ENCODE measurements at places on chromosomes 11 and 22. TPM values are rescaled to one million over a fixed set of nuclear protein-coding genes. Genes with fewer than 3 reads are reported as not detected.

The APOA1 gene
- polyA plus RNA-seq, result not detected

The KCNK7 gene
- polyA plus RNA-seq, result 0.34 TPM

The THRSP gene
- not detected for polyA plus RNA-seq

The CDC42BPG gene
- polyA plus RNA-seq, result 0.33 TPM

The ELMOD1 gene
- not detected for polyA plus RNA-seq

The TSGA10IP gene
- polyA plus RNA-seq, result not detected

The FOLR2 gene
- polyA plus RNA-seq, result not detected

The MRGPRF gene
- 0.18 TPM for polyA plus RNA-seq

DNA sequence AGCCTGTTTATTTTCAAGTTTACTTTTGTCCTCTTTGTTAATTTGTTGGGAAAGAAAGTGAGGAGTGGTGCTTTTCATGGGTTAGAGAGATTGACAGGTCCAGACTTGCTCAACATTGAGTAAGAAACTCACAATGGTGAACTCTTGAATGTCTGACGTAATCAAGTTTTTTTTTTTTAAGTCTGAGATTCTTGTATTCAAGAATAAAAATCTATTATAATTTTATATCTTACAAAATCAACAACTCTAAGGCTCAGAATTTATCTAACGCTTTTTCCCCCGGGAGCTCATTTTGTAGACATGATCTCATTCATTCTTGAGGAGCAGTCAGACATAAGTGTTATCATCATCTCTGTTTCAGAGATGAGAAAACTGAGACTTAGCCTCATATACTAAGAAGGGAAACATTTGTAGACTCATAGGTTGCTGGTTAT lies 39.1 kb upstream of the SPTBN2 start:
- no peaks in the 10 kb centered on the region for H3K4me1 ChIP-seq
- no peaks in the 10 kb centered on the region for H3K27me3 ChIP-seq
- H3K4me3 ChIP-seq, result no peak overlapping the region
- peaks cover 9% of the 10 kb centered on the region for H3K36me3 ChIP-seq
- no peak overlapping the region for H3K27ac ChIP-seq
- no peak for DNase-seq

DNA sequence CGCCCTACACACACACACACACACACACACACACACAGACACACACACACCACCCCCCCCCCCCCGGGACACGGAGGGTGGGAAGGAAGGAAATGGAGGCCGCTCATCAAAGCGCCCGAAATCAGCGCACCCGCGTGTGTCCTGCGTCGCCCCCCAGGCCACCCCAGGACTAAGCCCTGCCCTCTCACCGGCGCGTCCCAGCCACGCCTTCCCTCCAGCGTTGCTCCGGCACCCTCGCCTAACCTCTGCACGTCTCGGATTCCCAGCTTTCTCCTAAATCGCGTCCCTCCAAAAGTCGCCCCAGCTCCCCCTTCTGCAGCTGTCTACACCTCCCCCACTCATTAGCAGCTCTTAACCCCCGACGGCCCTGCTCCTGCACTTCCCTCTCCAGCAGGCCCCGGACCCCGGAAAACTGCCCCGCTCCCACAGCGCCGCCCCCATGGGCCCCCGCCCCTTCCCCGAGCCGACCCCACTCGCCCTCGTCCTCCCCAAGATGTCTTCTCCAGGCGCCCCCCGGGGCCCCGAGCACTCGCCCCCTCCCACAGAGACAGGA lies 557 bp downstream of the PACSIN2 start:
- no peaks in the 10 kb centered on the region for H3K36me3 ChIP-seq
- DNase-seq, result peak; percentile 54
- no peaks in the 10 kb centered on the region for H3K4me1 ChIP-seq
- no peaks in the 10 kb centered on the region for H3K27me3 ChIP-seq

DNA sequence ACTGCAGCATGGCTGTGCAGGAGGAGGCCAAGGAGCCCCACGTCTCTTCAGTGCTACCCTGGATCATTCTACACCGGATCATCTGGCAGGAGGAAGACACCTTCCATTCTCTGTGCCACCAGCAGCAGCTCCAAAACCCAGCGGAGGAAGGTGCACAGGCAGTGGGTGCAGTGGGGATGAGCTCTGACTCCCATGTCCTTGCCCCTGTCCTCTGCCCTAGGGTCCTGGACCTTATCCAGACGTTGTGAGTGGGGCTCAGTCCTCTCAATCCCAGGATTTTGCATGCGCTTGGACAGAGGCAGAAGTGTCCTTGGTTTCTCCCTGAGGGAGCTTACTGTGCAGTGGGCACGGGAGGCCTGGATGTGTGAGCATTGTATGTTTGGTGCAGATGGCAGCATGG lies 61.3 kb downstream of the CABIN1 start:
- no peak overlapping the region for H3K4me3 ChIP-seq
- H3K27me3 ChIP-seq, result no peaks in the 10 kb centered on the region
- DNase-seq, result no peak
- H3K4me1 ChIP-seq, result no peaks in the 10 kb centered on the region
- no peak overlapping the region for H3K27ac ChIP-seq
- H3K36me3 ChIP-seq, result peaks cover 25% of the 10 kb centered on the region

GRCh38 chr22:36963302-36963701 lies 49.9 kb downstream of the CSF2RB start:
- H3K36me3 ChIP-seq, result no peaks in the 10 kb centered on the region
- H3K27me3 ChIP-seq, result peaks cover 10% of the 10 kb centered on the region
- H3K4me1 ChIP-seq, result no peaks in the 10 kb centered on the region
- H3K4me3 ChIP-seq, result no peak overlapping the region
- no peak overlapping the region for H3K27ac ChIP-seq
- no peak for DNase-seq

DNA sequence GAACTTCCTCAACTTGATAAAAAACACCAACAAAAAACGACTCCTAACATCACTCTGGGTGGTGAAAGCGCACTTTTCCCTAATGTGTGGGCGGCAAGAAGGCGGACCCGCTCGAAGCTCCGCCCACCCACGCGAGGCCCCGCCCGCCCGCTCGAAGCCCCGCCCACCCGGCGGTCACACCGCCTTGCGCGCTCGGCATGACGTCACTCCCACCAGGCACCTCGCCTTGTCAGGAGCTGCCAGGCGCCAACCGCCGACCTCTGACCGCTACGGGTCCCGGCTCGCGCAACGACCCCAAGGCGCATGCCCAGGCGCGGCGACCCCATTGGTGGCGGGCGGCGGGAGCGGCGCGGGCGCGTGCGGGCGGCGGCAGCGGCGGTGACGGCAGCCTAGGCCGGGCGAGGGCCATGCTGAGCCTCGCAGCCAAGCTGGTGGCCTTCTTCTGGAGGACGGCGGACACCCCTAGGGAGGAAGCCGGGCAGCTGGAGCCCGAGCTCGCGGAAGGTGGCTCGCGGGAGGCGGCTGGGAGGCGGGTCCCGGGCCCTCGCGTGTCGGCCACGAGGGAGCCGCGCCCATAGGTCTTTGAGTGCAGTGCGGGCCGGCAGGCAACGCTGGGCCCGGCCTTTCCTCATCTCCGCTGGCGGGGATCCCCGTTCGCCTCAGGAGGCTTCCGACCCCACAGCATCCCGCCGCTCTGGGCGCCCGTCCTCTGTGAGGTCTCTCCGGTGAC lies at the start of gene MOV10L1:
Gene MOV10L1, plus strand, starts transcription at position 325 of the 730 bp plus-strand sequence. Its CDS starts 83 bp downstream, at position 408.
- H3K27me3 ChIP-seq, result no peaks in the 10 kb centered on the region
- no peaks in the 10 kb centered on the region for H3K4me1 ChIP-seq
- H3K4me3 ChIP-seq, result no peak within 1 kb of the TSS

DNA sequence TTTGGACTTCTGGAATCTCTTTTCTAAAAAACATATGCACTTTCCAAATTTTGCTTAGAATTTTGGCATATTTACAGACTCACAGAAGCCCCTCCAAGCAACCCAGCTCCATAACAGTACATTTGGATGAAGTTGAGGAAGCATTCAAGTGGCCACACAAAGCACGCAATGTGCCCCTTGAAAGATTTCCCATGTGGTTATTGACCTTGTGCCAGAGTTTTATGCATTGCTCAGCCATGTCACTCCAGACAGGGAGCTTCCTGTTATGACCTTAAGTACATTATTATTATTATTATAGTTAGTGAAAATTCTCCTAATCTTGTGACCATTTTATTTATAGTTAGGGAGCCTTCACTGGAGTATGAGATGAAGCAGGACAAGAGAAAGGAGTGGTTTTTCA lies 35.0 kb upstream of the BDNF start:
- DNase-seq, result no peak
- H3K4me3 ChIP-seq, result no peak overlapping the region
- no peaks in the 10 kb centered on the region for H3K27me3 ChIP-seq
- H3K27ac ChIP-seq, result no peak overlapping the region
- H3K4me1 ChIP-seq, result no peaks in the 10 kb centered on the region

- H3K36me3 ChIP-seq, result no peaks in the 10 kb centered on the region
- DNase-seq, result no peak
- H3K4me1 ChIP-seq, result peaks cover 13% of the 10 kb centered on the region
- no peak overlapping the region for H3K27ac ChIP-seq
Observed at GRCh38 chr22:38925571-38926041, 31.8 kb upstream of the APOBEC3A start.

DNA sequence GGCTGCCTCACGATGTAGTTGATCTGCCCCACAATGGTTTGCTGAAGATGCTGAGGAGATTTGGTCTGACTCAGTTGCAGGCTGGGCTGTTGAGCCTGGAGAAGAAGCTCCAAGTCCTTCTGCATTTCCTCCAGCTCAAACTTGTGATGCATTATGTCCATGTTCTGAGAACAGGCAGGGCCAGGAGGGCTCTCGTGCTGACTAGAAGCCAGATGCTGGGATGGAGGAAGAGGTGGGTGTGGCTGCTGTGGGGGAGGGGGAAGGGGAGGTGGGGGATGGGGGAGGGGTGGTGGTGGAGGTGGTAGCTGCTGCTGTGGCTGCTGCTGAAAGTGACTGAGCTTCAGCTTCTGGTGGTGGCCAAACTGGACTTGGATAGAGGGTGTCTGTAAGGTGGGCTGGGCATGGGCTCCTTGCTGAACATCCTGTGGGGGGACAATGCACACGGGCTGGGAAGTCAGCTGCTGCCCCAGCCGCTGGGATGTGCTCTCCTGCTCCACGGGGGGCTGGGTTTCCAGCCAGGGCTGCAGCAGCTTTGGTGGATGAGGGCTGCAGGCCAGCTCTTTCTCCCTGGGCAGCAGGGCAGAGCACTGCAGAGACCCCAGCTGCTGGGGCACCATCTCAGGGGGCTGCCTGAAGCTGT lies 42.1 kb downstream of the TRIM66 start:
- no peak overlapping the region for H3K27ac ChIP-seq
- H3K36me3 ChIP-seq, result peaks cover 38% of the 10 kb centered on the region
- H3K4me1 ChIP-seq, result no peaks in the 10 kb centered on the region
- H3K4me3 ChIP-seq, result no peak overlapping the region

- no peaks in the 10 kb centered on the region for H3K27me3 ChIP-seq
- no peaks in the 10 kb centered on the region for H3K4me1 ChIP-seq
- no peak overlapping the region for H3K27ac ChIP-seq
- DNase-seq, result no peak
- no peaks in the 10 kb centered on the region for H3K36me3 ChIP-seq
Observed at GRCh38 chr22:46379066-46379930, 43.8 kb downstream of the TRMU start.

GRCh38 chr22:26642465-26643417 lies 14.6 kb upstream of the MIAT start:
- no peak overlapping the region for H3K27ac ChIP-seq
- H3K36me3 ChIP-seq, result no peaks in the 10 kb centered on the region
- no peak for DNase-seq
- peaks cover 5% of the 10 kb centered on the region for H3K27me3 ChIP-seq
- H3K4me3 ChIP-seq, result no peak overlapping the region
- H3K4me1 ChIP-seq, result peaks cover 26% of the 10 kb centered on the region

DNA sequence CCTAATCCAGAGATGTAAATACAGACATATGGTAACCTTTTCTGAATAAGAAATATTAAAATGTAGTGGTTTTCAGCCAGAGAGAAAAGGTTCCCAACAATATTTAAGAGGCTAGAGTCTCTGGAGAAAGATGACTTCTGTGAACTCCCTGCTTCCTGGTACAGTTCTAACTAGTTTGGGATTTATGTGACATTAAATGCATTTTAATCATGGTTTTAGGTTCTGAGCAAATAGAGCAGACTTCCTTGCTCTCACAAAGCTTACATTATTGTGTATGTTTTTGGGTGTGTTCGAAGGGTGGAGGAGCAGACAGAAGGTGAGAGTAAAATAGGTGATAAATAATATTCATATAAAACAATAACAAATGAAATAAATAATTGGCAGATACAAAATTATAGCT lies 250.1 kb upstream of the LUZP2 start:
- H3K4me1 ChIP-seq, result no peaks in the 10 kb centered on the region
- no peak overlapping the region for H3K4me3 ChIP-seq
- H3K36me3 ChIP-seq, result no peaks in the 10 kb centered on the region
- no peak for DNase-seq
- H3K27me3 ChIP-seq, result no peaks in the 10 kb centered on the region
- no peak overlapping the region for H3K27ac ChIP-seq

GRCh38 chr11:12389676-12390657 lies 12.6 kb downstream of the PARVA start:
- DNase-seq, result no peak
- H3K27ac ChIP-seq, result peak overlapping the region; percentile 48
- H3K36me3 ChIP-seq, result peaks cover 4% of the 10 kb centered on the region
- no peak overlapping the region for H3K4me3 ChIP-seq
- H3K27me3 ChIP-seq, result no peaks in the 10 kb centered on the region

- H3K27ac ChIP-seq, result no peak overlapping the region
- H3K27me3 ChIP-seq, result peaks cover 7% of the 10 kb centered on the region
- no peaks in the 10 kb centered on the region for H3K36me3 ChIP-seq
- H3K4me3 ChIP-seq, result no peak overlapping the region
- no peak for DNase-seq
Observed at GRCh38 chr11:116595305-116595880, 177.4 kb downstream of the BUD13 start.

DNA sequence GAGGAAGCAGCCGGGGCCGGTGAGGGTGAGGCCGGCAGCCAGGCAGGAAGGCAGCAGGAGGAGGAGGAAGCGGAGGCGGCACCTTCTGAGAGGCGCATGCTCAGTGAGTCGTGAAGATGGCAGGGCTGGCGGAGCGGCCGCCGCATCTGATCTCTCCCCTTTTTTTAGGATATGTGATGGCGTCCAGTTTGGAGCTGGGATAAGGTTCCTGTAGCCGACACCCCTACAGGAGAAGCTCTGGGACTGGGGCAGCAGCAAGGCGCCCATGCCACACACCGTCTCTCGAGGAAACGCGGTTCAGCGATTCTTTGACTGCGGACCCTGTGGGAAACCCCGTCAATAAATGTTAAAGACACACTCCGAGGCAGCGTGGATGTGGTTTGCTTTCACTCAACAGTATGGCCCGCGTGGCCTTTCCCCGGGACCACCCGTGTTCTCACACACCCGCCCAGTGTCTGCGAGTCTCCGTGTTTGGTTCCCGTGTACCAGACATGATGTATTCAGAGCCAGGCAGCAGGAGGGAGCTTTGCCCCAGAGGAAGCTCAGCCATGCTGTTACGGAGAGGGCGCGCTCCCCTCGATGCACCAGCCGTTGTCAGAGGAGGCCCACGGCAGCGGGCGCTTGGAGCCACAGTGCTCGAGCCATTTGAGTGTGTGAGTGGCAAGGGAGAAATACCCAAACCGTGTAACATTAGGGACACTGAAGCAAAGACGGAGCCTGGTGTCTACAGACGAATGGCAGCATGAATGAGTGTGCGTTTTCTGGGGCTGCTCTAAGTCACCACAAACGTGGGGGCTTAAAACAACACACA lies 27.7 kb upstream of the PARVB start:
- H3K4me3 ChIP-seq, result no peak overlapping the region
- H3K4me1 ChIP-seq, result no peaks in the 10 kb centered on the region
- H3K36me3 ChIP-seq, result peaks cover 39% of the 10 kb centered on the region
- no peak for DNase-seq

GRCh38 chr22:38737302-38738060 lies 18.3 kb downstream of the SUN2 start:
- no peak overlapping the region for H3K4me3 ChIP-seq
- H3K36me3 ChIP-seq, result no peaks in the 10 kb centered on the region
- DNase-seq, result no peak
- H3K27me3 ChIP-seq, result no peaks in the 10 kb centered on the region
- H3K27ac ChIP-seq, result no peak overlapping the region

- 0 out of 2 replicates have a peak, but pooled peaks cover 2% of the 10 kb centered on the region for H3K36me3 ChIP-seq
- DNase-seq, result no peak
- peaks cover 6% of the 10 kb centered on the region for H3K4me1 ChIP-seq
- H3K4me3 ChIP-seq, result no peak overlapping the region
- H3K27me3 ChIP-seq, result no peaks in the 10 kb centered on the region
Observed at GRCh38 chr11:7609015-7609414, 64.3 kb downstream of the CYB5R2 start.

Measured in SK-N-SH (cell line).